Glomerular endothelial cell (primary cell): ENCODE measurements at places on chromosomes 11 and 22. TPM values are rescaled to one million over a fixed set of nuclear protein-coding genes. Genes with fewer than 3 reads are reported as not detected.

The CSTPP1 gene
- total RNA-seq: 25.9 and 33.5 TPM in 2 replicates

The OR51L1 gene
- not detected in 2 replicates for total RNA-seq

DNA sequence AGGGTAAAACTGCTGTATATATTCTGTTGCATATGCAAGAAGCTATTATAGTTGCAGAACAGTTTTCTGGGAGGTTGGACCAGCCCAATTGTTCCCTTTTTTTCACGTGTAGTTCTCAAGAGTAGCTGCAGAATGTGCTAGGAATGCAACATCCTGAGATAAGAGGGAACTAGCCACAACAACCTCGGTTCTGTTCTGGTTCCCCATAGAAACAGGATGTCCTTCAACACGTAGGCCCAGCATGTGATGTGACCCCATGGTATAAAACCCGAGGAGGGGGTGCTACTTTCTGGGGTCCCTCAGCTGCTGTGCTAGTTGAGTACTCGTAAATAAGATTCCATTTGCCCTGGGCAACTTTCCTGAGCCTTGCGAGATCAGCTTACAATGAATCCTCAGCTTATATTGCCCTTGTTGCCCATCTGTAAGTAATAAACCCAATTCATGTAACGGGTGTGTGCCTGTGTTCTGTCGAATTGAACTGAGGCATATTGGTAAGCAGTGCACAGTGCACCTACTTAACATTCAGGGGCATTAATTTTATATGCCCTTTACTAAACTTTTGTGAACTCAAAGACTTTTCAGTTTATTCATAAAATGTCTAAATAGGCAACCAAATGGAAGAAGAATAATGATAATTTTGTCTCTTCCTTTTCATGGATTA is 23.0 kb upstream of the TRAF6 start:
- no peak for DNase-seq

The NPTXR gene
- 1.1 and 3.7 TPM in 2 replicates for total RNA-seq

The HIC2 gene
- 4.3 and 6.2 TPM in 2 replicates for total RNA-seq

DNA sequence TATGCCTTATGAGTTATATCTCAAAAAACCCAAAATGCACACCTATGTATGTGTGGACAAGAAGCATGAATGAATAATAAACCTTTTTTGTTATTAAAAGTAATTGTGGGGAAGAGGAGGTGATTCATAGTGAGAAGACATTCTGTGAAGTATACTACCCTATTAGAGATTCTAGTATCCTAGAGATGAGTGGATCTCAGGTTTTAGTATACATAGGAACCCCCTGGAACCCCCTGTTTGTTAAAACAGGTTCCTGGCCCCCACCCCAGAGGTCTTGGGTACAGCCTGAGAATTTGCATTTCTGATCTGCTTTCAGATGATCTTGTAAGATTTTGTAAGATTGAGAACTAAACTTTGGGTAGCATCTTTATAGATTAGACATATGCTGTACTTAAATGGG is 17.5 kb downstream of the NUCB2 start:
- no peak for DNase-seq

GRCh38 chr11:67450796-67451657 is 1.5 kb downstream of the GPR152 start:
- no peak for DNase-seq

GRCh38 chr22:42294034-42294985 is 23.9 kb upstream of the TCF20 start:
- no peak for DNase-seq

DNA sequence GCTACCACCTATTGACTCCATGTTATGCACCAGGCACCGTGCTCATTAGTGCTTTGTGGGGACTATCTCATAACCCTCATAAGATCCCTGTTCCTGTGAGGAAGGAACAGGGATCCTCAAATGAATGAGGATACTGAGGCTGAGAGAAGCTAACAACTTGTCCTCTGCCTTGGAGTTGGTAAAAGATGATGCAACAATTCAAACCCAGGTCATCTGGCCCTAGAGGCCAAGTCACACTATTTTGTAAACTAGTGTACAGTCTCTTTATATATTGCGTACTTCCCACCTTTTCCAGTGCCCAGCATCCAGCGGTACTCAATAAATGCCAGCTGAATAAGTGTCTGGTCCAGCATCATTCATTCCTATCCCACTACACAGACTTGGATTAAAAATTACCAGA is 92.6 kb downstream of the RCN1 start:
- DNase-seq: no peak

The MPEG1 gene
- total RNA-seq: not detected in 2 replicates

The SCN3B gene
- 5.4 and 5.8 TPM in 2 replicates for total RNA-seq

DNA sequence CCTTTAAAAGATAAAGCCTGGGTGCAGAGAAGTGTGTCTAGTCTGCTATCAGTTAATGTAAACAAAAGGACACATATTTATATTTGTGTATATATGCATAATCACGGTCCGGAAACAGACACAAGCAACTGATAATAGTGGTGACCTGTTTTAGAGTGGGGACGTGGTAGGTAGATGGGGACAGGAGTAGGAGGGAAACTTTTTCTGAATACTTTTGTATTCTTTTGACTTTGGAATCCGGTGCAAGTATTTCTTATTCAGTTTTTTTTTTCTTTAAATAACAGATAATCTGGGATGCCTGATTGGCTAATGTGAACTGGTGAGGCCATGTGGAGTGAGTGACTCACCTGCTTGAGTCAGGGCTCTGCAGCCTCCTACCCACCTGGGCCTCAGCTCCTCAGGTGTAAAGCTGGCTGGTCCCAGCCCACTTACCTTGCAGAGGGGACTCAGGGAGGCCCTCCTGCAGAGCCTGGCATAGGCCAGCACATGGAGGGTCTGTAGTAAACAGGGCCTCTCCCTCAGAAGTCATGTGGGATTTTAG is 15.3 kb downstream of the MICAL2 start:
- no peak for DNase-seq

The PRODH gene
- 1.0 TPM in 1 of 2 replicates, not detected in the other for total RNA-seq

DNA sequence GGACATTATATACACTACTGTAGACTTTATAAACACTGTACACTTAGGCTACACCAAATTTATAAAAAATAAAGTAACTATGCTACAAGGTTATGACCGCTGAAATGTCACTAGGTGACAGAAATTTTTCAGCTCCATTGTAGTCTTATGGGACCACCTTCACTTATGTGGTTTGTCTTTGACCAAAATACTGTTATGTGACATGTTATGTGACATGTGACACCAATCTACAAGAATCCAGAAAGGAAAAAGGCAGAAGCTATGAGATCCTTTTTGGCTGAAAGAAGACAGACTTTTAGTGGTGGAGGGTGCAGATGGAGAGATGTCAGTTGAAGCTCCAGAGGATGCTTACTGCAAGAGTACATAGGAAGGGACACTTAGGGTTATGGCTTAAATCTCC is 1378.4 kb upstream of the TENM4 start:
- DNase-seq: no peak

The MAP6 gene
- 1.4 and 1.5 TPM in 2 replicates for total RNA-seq

DNA sequence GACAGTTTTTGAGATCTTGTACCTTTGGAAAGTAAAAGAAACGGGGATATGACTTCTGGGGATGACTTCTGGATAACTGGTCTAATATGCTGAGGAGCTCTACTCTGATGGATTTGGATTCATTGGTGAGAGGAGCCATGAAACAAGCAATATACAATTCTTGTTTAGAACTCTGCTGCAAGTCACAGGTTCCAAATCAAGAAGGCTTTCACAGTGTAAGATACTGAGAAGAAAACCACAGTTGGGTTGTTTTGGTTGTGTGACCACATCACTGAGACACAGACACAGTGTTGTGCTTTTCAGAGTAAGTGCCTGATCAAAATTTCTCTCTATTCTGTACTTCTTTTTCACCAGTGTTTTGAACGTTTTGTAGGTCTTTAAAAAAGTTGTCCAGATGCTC is 13.1 kb upstream of the UCP2 start:
- DNase-seq: no peak

The CHST1 gene
- total RNA-seq: 42.1 and 258 TPM in 2 replicates

GRCh38 chr11:108562746-108563581 is 30.6 kb downstream of the EXPH5 start:
- no peak for DNase-seq
